ENCODE measurements at places on chromosomes 7 and 10.

DNA sequence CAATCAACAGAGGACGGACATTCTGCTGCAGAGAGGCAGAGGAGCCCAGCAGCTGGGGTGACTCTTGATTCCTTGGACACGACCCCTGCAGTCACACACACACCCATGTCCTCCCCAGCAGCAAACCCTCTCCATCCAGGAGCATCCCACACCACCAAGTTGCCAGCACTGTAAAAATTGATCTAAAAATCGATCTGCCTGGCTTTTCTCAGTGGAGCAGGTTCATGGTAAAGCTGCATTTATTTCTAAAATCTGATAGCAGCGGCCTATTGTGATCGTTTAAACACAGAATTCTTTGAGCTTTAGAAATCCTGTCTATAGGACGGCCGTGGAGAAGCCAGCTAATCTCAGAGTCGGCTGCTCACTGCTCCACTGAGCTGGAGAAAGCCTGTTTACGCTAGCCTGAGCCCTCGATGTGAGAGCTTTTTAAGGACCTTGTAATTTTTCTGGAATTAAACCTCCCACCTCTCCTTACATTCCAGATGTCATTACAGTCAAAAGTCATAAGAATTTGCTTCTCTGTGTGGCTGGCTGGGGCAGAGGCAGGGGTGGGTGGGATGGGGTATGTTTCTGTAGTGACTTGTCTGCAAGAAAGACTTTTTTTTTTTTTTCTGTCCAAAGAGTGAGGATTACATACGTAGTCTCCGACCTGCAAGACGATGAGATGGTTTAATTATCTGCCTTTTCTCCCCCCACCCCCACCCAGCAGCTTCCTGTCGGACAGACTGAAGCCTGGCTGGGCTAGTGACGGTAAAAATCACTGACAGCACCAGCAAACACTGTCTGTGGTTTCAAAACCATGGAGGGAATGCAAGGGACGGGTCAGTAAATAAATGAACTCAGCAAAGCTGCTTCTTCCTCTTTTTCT is 31.6 kb downstream of the TRIM8 start:
- no peak for DNase-seq

GRCh38 chr10:69496352-69497230 is 45.3 kb downstream of the TSPAN15 start:
- no peak for DNase-seq

GRCh38 chr7:128841921-128842673 is 11.9 kb downstream of the FLNC start:
- no peak for DNase-seq

- no peak for DNase-seq
These were observed 58.1 kb upstream of the ST8SIA6 start for GRCh38 chr10:17512341-17513001.

DNA sequence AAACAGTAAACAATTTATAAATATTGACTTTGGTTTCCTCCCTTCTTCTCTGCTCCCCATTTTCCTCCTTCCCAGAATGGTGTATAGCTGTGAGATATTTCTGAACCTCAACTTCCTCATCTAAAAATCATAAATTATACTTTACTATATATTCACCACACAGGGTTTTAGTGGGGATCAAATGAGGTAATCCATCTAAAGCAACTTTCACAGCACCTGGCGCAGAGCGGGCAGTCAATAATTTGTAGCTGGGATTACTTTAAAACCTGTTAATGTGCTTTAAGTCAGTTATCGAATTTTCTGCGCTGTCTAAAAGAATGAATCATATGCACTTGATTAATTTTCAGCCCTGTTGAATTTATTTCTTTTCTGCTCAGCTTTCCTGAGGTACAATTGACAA is 172.7 kb downstream of the PTEN start:
- DNase-seq = no peak

DNA sequence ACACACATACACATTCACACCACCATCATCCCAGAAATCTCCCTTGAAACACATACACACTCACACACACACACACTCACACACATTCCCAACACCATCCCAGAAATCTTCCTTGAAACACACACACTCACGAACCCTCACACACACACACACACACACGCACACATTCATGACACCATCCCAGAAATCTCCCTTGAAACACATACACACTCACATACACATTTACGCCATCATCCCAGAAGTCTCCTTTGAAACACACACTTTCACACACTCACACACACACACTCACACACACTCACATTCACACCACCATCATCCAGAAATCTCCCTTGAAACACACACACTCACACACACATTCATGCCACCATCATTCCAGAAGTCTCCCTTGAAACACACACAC is 360 bp upstream of the OPN4 start:
- no peak for DNase-seq

GRCh38 chr10:121927318-121927840 is 452 bp downstream of the ATE1 start:
- DNase-seq = no peak

- DNase-seq = no peak
These were observed 20.4 kb upstream of the INMT start for GRCh38 chr7:30731581-30731980.

- DNase-seq = no peak
These were observed 67.7 kb downstream of the GPAM start for GRCh38 chr10:112115781-112116385.

DNA sequence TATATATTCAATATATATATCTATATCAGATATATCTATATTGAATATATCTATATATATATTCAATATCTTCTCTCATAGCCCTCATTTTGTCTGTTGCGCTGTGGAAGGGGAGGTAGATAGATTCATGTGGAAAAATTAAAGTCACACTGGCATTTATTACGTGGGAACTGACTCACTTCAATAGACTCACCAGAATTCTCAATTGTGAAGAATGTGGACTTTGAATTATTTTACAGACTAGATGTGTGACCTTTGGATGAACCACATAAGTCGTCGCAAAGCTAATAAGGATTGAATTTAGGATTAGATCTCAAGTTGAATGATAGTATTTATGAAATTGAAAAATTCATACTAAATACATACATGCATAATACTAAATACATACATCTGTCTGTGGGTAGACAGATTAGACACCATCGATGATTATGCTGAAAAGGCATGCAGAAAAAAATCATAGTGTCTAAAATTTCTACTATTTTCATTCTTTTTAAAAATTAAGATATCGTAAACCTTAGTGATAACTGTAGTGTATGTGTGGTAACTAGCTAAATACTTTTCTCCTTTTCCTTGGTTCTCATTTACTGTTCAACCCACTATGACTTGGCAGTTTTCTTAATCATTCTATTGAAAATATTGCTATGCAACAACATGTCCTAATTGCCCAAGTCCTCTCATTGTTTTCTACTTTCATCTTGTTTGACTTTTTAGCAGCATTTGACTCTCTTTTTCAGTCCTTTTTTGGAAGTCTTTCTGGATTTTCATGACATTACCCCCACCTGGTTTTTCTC is 61.8 kb upstream of the A1CF start:
- no peak for DNase-seq

DNA sequence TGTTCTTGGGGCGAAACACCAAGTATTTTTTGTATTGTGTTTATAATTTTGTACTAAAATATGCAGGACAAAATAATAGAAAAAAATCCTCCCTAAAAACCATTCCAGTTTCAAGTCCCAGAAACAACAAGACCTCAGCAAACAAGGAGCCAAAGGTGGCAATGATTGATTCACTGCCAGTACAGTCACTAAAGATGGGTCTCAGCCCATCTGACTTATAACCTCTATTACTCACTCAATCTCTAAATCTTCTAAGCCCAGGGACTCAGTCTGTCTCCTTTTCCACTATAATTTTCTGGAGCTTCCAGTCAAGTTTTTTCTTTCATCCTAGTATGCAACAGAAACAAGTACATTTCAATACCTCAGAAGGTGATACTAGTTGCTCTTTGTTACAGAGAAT is 33.3 kb downstream of the SNX13 start:
- no peak for DNase-seq

- DNase-seq = no peak
These were observed 167.2 kb downstream of the AKR1D1 start for GRCh38 chr7:138243430-138243829.

- DNase-seq = no peak
These were observed 2.6 kb upstream of the CAMK1D start for GRCh38 chr10:12346707-12347106.

GRCh38 chr7:128743112-128743772 is 4.1 kb downstream of the CALU start:
- DNase-seq = no peak

- DNase-seq = no peak
These were observed 89.6 kb downstream of the USP6NL start for GRCh38 chr10:11521860-11522259.

GRCh38 chr7:23349484-23350157 is 50.5 kb downstream of the MALSU1 start:
- DNase-seq = no peak

DNA sequence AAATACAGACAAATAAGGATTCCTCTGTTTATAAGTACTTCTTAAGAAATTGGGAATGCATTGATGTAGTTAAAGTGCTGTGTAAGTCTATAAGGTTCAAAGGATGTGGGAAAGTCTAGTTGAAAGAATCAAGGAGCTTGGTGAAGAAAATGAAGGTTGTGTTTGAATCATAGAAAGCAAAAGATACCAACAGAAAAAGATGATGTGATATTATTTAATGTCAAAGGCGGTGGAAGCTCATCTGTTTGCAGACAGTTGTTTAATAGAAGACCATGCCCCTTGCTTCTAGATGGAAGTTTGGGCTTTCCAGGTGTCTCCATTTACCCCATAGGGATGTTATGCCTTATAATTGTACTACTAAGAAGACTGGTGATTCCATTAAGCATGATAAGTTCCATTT is 150.3 kb downstream of the CCSER2 start:
- no peak for DNase-seq

DNA sequence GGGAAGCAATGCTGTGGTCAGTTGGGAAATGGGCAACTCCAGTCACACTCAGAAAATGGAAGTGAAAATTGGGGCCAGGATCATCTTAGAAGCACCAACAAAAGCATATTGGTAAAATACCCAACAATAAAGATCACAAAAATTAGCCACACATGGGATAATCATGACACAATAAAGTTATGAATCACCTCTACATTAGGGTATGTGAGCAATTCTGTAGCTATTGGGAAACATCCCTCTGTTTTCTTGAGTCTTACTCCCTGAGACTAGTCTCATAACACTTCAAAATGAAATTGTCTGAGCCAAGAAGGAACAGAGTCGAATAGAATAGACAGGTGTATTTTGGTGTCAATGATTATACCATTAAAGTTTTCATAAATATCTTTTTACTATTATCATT is 178.3 kb downstream of the DYNC1I1 start:
- DNase-seq = no peak

DNA sequence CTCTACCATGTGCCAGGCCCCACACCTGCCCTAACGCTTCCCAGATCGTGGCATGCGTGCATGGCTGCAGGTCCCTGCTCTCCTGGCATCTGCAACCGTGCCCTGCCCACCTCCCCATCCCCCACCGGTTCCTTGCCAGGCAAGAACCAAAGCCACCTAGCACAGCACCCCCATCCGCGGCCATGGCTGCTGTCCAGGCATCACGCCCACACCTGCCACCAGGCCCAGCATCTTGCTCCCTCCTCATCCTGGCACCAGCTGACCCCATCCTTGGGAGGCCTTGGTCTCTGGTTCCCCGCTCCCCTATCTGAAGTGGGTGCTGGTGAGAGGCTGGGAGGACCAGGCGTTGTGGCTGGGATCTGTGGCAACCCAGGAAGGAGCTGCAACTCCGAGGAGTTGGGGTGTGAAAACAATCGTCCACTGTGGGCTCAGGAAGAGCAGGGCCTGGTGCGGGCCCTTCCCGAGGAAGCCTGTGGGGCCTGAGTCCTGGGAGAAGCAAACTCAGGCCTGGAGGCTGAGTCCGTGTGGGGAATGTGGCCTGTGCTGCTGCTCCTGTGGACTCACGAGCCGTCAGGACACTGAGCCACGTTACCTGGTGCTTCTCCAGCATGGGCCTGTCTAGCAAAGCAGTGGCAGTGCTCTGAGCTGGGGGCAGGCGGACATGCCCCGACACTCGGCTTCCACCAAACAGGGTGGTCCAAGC is 417.1 kb downstream of the DNAJB6 start:
- no peak for DNase-seq

DNA sequence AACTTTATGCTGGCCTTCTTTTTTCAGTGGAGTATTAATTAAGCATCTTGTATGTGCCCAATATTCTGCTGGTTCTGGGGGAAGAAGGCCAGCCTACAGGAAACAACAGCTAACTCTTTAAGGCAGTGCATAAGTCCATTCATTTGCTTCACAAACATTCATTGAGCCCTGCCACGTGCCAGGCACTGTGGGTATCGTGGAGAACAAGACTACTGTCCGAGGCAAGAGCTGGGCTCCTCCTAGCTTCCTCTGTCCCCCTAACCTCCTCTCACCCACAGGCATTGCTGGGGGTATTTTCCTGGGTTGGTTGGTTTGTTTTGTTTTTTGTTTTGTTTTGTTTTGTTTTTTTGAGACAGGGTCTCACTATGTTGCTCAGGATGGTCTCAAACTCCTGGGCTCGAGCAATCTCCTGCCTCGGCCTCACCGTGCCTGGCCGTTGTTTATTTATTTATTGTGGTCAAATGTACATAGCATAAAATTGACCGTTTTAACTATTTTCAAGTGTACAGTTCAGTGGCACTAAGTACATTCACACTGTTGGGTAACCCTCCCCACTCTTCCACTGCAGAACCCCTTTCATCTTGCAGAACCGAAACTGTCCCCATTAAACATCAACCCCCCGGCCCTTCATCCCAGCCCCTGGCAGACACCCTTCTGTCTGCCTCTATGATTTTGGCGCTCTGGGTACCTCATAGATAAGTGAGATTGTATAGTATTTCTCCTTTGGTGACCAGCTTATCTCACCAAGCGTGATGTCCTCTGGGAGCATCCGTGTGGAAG is 32.6 kb downstream of the CHST3 start:
- no peak for DNase-seq

- no peak for DNase-seq
These were observed 5.6 kb upstream of the PCGF5 start for GRCh38 chr10:91214911-91215310.

GRCh38 chr7:37433166-37433565 is 15.5 kb downstream of the ELMO1 start:
- no peak for DNase-seq

DNA sequence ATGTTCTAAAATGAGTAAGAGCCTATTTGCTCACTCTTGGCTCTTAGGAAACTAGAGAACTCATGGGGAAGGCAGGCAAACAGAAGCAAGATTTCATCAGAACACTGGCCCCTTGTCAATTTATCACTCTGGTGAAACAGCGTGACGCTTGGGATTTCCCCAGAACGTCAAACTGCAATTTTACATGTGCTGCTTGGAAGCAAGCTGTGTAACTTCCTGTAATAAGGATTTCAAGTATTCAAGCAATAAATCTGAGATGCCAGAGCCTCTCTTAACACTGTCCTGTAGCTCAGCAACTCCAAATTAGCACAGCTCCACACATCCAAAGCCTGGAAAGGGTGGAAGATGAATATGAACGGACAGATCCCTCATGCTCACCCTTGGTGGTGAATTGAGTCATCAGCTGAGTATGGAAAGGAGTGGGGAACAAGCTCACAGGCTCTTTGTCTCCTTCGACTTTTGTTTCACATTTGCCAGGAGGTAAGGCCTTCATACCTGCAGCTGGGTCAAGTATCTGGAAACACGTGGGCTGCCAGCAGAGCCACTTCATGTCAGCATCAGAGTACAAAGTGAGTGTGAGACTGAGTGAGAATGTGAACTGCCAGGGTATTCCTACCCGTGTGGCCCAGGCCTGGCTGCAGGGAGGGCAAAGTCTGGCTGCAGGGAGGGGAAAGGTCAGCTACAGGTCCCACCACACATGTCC is 140.4 kb upstream of the NAMPT start:
- no peak for DNase-seq

GRCh38 chr10:5999440-6000165 is 22.3 kb upstream of the IL15RA start:
- DNase-seq = no peak

All from cortex of kidney (tissue), 1 donor.